T1000 (cell line): ENCODE measurements at places on chromosomes 7 and 10.

DNA sequence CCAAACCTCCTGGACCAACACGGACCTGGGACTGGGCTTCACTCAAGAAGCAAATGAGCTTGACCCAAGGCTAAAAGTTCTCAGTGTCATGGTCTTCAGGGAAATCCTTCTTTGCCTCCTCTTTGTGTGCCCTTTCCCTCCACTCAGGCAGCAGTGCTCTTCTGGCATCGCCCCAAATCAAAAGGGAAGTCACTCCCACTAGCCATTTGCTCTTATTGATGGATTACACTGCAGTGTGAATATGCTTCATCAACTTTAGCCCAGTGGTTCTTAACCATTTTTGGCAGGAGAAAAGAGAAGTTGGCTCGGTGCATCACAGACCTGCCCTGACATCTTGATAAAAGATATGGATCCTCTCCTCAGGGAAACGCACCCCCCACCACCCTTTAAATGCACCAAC, 19.2 kb upstream of the IKZF1 start:
- DNase-seq = no peak

GRCh38 chr7:30464231-30464671, 14.3 kb downstream of the NOD1 start:
- no peak for DNase-seq

DNA sequence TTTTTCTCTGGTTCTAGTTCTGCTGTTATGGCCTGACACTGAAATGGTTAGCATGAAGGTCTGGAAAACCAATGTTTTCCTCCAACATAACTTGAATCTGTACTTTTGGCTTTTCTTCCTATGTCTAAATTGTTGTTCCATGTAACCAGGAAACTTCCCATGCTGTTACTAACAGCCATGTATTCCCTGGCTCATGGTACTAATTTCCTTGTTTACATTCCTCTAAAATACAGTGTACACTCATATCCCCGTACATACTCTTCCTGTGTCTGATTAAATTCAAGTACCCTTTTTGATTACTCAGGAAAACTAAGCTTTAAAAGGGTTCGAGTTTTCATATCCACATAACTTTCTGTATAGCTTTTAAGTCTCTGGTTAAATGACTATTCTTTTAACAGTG, 12.3 kb upstream of the ACSM6 start:
- DNase-seq = no peak

- DNase-seq = no peak
Measured at GRCh38 chr10:6161921-6162320, 40.8 kb upstream of the PFKFB3 start.

- DNase-seq = no peak
Measured at GRCh38 chr7:100465299-100465698, 1.2 kb upstream of the SPACDR start.

DNA sequence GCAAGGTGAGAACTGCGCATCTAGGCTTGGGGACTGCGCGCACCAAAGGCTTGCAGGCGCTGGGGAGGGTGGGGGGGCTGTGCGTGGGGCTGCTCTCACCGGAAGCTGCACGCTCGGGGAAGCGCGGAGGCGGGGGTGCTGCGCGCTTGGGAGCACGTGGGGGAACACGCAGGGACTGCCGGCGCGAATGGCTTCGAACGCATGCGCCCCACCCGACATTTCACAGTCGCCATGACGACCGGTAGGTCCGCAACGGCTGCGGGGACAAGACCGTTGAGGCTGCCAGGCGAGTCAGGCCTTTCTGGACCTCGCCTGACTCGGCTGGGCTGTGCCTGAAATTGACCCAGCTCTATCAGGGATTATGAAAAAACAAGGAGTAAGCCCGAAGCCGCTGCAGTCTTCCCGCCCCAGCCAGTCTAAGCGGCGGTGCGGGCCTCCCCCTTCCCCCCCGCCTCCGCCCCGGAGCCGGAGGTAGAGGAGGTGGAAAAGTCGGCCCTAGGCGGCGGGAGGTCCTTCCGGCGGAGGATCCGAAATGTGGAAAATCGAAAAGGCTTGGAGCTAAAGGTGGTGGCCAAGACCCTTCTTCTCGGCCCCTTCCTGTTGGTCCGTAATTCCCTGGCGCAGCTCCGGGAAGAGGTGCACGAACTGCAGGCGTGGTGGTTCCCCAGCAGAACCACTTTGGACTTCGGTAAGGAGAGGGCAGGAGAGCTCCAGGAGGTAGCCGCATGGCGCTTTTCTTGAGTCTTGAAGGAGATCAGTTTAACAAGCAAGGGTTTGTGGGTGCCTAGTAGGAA, 34.9 kb upstream of the STEAP1 start:
- DNase-seq = peak; percentile 27

DNA sequence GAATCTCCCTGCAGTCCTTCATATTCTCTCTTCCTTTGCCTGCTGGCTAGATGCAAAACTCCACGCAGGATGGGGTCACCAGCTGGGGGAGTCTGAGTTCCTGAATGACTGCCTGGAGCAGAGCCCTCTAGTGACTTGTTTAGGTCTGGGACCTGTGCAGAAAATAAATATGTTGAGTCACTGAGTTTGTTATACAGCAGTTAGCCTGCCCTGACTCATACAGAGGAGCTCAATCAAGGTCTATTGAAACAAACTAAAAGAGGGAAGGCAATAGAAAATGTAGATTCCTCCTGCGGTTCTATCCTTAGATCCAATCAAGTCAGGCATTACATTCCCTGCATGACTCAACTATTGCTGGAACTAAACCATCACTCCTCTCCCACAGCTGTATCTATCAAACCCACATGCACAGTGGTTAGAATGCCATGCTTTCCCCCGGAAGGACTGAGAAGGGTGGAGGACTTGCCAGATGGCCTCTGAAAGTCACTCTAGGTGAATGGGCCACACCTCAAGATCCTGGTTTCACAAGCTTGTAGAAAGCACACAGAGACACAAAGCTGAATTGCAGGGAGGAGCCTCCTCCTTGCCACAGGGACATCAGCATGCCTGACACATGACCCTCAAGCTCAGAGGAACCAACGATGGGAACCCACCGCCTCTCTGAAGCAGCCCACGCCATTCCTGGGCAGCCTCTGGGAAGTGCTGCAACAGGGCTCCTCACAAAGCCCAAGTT, 73.9 kb downstream of the SH3PXD2A start:
- DNase-seq = peak; percentile 55

DNA sequence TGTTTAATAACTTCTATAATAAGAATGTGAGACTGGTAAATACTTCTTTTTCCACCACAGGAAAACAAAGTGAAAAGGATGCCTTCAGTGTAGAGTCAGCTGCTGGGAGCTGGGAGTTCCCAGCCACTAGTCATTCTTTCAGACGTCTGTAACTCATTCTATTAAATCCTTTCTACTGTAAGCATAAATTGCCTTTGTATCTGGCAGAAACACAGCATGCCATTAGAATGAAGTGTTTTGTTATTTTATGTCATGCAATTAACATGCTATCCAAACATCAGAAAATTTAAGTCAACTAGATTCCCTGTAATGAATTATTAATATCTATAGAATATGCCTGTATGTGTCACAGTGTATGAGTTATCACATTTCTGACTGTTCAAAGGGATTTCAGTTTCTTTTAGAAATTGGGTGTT, 14.3 kb downstream of the BPGM start:
- no peak for DNase-seq

GRCh38 chr7:130649004-130649790, 19.4 kb downstream of the COPG2 start:
- DNase-seq = no peak

DNA sequence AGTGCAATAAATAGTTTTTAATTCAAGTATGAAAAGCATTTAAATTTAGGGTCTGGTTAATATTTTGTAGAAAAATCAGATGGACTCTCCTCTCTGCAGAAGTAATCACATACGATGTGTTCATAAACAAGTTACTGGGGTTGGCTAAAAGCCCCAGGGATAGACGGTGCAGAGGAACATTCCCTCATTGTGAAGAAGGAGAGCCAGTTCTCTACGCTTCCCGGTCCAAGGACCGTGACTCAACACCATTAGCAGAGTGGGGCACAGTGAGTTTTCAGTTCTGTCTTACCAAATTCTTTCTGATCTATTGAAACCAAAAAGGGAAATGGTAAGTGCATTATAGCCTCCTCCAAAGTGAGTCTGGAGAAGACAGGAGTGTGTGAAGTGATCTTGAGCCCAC, 327.8 kb downstream of the WDR37 start:
- no peak for DNase-seq

GRCh38 chr10:67775279-67775678, 62.7 kb downstream of the DNAJC12 start:
- no peak for DNase-seq

GRCh38 chr10:32622409-32622808, 176.5 kb downstream of the CCDC7 start:
- DNase-seq = no peak

GRCh38 chr7:152911922-152912321, 152.4 kb downstream of the ACTR3B start:
- no peak for DNase-seq

DNA sequence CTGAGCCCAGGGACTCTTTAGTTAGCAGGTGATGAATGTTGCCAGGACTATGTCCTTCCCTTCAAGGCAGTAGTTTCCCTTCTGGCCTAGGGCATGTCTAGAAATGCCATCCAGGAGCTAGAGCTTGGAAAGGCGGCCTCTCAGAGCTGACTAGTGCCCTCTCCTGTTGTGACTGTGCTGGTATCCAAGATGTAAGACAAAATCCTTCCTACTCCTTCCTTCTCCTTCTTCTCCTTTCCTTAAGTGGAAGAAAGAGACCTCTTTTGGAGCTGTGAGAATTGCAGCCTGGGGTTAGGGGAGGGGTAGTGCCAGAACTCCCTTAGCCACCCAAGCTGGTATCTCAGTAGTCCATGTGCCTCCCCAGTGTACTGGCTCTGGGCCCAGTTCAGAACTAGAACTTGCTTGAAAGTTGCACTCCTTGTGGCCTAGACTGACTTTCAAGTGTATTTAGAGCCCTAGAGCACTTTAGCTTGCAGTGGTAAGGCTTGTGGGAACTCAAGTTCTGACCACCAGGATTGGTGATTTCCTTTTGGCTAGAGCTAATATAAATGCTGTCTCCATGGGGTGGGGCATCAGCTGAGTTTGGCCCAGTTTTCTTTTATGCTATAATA, 118.8 kb downstream of the NPSR1 start:
- no peak for DNase-seq

- no peak for DNase-seq
Measured at GRCh38 chr7:24478137-24478655, 95.1 kb upstream of the PALS2 start.

DNA sequence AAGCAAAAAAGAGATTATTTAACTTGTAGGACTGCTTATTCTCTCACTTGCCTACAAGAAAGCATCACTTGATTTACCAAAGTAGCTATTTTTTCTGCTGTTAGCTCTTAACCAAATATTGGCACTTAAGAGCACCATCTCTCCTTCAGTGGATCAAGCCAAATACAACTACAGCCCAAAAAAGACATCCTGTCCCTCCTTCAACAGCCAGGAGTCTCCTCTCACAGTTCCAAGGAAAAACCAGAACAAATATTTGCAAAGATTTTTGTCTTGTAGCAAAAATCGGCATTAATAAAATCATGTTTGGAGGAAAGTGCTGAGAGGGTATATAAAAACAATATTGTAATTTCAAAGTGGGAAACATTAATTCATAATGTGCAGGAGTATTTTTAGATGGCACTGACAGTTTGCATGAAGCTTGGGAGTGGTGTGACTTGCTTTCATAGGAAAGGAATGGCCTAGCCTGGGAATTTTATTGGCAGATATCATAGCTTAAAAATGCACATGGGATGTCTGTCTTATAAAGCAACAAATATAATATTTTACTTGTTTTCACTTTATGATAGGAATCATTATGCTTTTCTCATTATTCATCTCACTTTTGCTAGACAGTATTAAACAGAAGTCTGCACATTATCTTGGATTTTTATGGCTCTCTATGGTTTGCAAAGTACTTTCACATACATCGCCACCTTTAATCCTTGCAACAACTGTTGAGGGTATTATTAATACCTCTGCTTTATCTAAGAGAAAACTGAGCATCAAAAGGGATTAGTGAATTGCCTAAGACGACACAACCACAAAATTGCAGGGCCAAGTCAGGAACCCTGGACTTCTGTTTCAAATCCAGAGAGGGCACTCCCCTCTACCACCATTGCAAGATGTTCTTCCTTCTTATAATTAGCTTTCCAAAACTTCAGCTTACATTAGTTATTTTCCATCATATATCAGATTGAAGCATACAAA, 103.5 kb downstream of the AGMO start:
- DNase-seq = no peak

- no peak for DNase-seq
Measured at GRCh38 chr10:47048526-47048905, 137.3 kb downstream of the PTPN20 start.

GRCh38 chr7:127854383-127854782, 176.9 kb downstream of the LRRC4 start:
- no peak for DNase-seq

DNA sequence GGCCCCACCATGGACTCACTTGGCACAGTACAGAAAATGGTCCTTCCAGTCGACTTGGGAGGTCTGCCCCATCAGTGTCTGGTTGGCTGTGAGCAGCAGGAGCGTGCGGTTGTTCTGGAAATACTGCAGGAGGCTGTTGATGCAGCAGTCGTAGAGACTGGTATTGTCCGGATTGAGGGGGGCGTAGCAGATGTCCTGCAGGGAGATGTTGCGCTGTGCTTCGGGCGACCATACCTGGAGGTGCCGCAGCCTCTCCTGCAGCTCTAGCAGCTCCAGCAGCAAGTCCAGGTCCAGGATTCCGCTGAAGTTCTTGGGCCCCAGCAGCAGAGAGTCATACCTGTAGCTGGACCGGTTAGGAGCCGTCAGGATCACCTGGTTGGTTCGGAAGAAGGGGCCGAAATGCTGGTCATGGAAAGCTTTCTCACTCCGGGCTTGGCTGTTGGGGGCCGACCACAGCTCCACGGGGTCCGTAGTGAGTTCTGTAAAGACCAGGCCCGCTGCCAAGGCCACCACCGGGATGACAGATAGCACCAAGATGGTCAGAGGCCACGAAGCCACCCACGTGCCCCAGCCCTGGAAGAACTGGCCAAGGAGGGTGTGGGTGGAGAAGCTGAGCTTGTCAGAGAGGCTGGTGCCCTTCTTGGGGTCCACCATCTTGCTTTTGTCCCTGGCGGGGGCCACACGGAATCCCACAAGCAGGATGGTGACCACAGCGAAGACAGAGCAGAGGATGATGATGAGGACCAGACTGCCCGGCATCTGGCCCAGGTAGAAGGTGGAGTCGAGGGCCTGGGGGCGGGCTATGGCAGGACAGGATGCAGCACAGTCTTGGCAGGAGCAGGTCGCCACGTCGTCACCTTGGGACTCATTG, 2.1 kb downstream of the NPC1L1 start:
- no peak for DNase-seq

- no peak for DNase-seq
Measured at GRCh38 chr7:118844748-118845147, 620.2 kb downstream of the ANKRD7 start.

- peak; percentile 1 for DNase-seq
Measured at GRCh38 chr7:14691597-14692203, 210.9 kb downstream of the DGKB start.

GRCh38 chr10:101311185-101312066, 42.5 kb upstream of the BTRC start:
- DNase-seq = no peak
